ENCODE measurements at places on chromosomes 3 and 15.
A peak's percentile ranks its signal among the peaks of the same experiment; 100 is the strongest.

DNA sequence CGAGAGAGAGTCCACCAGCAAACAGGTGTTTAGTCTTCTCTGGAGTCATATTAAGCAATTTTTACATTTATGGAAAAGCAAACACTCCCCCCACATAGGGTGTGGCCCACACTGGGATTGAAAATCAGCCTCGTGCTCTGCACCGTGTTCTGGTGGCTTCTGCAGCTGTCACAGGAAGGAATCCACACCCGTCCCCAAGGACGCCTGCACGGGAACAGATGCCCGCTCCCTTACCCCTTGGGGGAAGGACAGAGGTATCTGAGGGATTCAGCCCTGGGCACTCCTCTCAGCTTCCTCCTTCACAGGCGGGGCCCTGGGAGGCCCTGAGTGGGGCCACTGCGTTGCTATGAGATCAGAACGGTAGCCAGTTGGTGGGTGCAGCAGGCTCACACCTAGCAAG is 27.8 kb downstream of the LIPC start:
- DNase-seq, result no peak

GRCh38 chr15:61687651-61688050 is 372.6 kb downstream of the VPS13C start:
- no peak for DNase-seq

GRCh38 chr3:131009698-131010097 is 16.9 kb downstream of the ASTE1 start:
- DNase-seq, result no peak

DNA sequence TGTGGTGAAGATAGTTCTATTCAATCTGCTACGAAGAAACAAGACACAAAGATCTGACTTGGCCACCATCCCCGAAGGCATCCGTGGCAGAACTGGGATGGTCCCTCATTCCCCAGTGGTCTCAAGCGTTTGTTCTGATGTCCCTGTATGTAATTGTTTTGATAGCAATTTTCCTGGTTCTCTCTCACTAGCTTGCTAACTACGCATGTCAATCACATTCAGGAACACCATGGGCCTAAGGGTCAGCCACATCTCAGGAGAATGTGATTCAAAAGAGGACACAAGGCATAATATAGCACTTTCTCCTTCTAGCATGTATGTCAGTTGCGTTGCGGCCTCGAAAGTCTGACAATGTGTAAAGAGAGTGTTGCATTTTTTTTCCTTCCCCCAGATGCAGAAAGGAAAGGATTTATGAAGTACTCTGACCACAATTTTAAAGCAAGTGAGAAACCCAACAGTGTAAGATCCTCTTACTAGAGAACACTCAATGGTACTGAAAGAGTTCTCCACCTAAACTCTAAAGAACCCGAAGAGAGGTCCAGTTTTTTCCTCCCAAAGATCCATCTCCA is 32.0 kb upstream of the TCF12 start:
- peak; percentile 3 for DNase-seq

- no peak for DNase-seq
These were observed 28.5 kb upstream of the TATDN2 start for GRCh38 chr3:10219737-10220136.

DNA sequence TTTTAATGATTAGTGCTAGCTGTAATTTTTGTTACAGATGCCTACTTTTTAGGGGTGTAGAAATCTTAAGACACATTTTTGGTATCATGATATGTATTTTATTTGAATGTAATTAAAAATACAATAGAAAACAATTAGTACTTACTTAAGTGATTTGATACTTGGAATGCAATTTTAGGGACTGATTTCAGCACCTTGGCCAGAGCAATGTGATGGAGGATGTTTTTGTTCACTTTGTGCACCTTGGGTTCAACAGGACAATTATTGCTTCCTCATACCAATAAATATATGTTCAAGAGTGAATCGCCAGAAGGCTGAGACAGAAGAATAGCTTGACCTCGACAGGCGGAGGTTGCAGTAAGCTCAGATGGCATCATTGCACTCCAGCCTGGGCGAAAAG is 22.3 kb downstream of the GMNC start:
- DNase-seq, result no peak

GRCh38 chr15:34904527-34904926 is 65.0 kb downstream of the AQR start:
- no peak for DNase-seq

DNA sequence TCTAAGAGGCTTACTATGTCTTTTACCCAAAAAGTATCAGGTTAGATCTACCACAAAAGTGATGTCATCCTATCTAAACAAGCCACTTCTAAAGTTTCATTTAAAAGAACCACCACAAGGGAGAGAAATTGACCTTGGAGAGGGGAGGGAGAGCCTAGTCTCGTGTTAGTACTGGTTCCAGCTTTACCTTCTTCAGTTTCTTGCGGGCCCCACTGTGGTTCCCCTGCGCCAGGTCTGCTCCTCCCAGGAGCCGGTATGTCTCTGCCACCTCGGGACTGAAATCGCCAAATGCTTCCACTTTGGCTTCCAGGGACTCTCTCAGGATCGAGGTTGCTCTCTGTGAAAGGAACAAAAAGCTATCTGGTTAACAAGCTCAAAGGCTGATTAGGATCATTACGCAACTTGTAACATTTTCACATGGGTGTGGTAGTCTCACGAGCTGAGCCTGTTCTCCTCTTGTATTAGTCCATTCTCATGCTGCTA is 51.1 kb downstream of the SYNM start:
- no peak for DNase-seq

GRCh38 chr3:52176951-52177700 is 20.8 kb upstream of the ALAS1 start:
- no peak for DNase-seq

All from activated naive CD4-positive, alpha-beta T cell treated with Interleukin-2 at 50 U/mL for 16 hours (primary cell).